Fibroblast of lung (primary cell): ENCODE measurements at places on chromosomes 5 and 9. TPM values are rescaled to one million over a fixed set of nuclear protein-coding genes. Genes with fewer than 3 reads are reported as not detected.

USP20 gene
- 7.4 and 12.9 TPM in 2 replicates for total RNA-seq

MELK gene
- 6.2 and 14.2 TPM in 2 replicates for total RNA-seq

- no peak for DNase-seq
These were observed 23.7 kb downstream of the PPP3R2 start for GRCh38 chr9:101571114-101571513.

GRCh38 chr5:173486355-173487225 lies 129.9 kb downstream of the BOD1 start:
- no peak for DNase-seq

DMRT3 gene
- total RNA-seq: not detected in 2 replicates

SPATA31C2 gene
- not detected in 2 replicates for total RNA-seq

- DNase-seq: no peak
These were observed 4.8 kb downstream of the PRSS3 start for GRCh38 chr9:33799928-33800704.

- peak; percentile 96 for DNase-seq
These were observed 140.8 kb upstream of the OTULINL start for GRCh38 chr5:14440582-14441431.

- DNase-seq: no peak
These were observed 105.5 kb downstream of the MACIR start for GRCh38 chr5:103364074-103364473.

- no peak for DNase-seq
These were observed 17.7 kb upstream of the TMEM250 start for GRCh38 chr9:136136127-136136925.

GRCh38 chr9:20238921-20239320 lies 383.4 kb downstream of the MLLT3 start:
- DNase-seq: peak; percentile 23

CDH9 gene
- not detected in 2 replicates for total RNA-seq

GRCh38 chr5:126186210-126186609 lies 237.0 kb upstream of the GRAMD2B start:
- no peak for DNase-seq

DNA sequence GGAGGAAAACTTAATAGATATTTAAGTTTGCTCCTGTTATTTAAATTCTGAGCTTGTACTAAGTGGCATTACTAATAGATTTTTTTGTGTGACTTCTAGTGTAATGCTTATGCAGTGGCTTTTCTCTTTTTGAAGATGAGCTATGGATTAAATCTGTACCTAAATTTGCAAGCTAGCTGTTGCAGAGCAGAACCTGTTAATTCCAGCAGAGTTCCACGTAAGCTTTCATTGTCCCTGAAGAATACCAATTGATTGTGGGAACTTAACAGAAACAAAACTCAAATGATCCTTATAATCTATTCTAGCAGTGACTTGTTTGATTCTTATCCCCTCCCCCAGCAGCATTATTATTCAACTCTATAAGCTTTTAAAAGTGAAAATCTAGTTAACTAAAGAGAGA lies 51.7 kb downstream of the MAN2A1 start:
- DNase-seq: no peak

- no peak for DNase-seq
These were observed 49.6 kb upstream of the CCNG1 start for GRCh38 chr5:163387589-163388343.

LCP2 gene
- total RNA-seq: under 0.01 TPM in 1 of 2 replicates, not detected in the other

GRCh38 chr5:41649659-41650058 lies 139.3 kb upstream of the PLCXD3 start:
- DNase-seq: peak; percentile 25

GPRIN1 gene
- total RNA-seq: 4.9 and 6.3 TPM in 2 replicates

DNA sequence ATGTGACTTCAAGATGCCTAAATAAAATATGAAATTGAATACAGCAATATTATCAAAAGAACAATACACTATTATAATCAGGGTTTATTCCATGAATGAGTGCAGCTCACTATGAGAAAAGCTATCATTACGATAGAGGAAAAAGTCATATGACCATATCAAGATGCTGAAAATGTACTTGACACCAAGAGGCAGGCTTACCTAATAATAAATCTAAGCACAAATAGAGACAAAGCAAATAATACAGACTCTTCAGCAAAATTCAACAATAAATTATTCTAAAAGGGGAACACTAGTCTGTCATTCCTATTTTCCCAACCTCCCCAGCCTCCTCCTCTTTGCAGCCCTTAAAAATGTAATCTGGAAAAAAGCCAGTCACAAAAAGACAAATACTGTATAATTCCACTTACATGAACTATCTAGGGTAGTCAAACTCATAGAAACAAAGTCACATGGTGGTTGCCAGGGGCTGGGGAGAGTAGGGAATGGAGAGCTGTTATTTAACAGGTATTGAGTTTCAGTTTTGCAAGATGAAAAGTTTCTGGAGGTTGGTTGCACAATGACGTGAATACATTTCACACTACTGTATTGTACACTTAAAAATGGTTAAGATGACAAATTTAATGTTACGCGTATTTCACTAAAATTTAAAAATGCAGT lies 148.4 kb downstream of the NFIB start:
- peak; percentile 36 for DNase-seq

GRCh38 chr5:171755354-171755821 lies 30.2 kb upstream of the SMIM23 start:
- peak; percentile 34 for DNase-seq

DNA sequence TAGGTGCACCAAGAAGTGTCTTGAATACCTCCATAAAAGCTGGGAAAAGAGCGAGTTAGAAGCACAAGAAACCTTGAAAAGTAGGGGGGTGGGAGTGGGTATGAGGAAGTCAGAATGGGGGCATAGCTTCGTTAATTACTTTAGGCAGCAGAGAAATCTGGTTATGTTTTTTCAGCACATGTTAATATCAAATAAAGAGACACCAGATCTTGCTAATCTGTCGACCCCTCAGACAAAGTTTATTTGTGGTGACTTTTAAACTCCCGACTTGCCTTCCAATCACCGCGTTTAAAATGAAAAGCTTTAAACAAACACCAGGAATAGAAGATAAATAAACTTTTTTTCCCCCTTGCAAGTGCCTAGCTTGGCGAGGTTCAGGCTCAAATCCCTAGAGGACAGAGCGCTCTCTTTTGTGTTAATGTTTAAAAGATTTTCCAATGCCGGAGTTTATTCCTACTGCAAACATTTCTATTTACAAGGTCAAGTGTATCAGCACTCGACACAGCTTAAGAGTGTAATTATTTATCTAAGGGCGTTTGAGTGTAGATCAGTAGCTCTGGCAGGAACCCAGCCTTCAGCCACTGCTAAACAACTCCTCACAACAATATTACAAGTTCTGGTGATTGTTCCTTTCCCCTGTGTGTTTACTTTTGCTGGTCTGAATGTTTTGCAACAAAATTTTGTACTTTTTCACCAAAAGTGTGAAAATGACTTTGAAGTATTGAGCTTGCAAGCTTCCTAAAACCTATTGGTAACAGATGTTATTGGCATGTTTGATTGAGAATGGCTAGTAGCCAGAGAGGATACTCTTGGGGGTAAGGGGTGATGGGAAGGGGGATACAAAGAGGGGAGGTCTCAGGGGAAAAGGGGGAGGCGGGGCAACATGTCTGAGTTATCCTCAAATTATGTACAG lies 3.8 kb downstream of the GAS1 start:
- DNase-seq: peak; percentile 51

PKD2L2 gene
- total RNA-seq: 0.26 TPM in 1 of 2 replicates, not detected in the other

GRCh38 chr5:132756542-132756941 lies 9.3 kb downstream of the CCNI2 start:
- DNase-seq: no peak

DNA sequence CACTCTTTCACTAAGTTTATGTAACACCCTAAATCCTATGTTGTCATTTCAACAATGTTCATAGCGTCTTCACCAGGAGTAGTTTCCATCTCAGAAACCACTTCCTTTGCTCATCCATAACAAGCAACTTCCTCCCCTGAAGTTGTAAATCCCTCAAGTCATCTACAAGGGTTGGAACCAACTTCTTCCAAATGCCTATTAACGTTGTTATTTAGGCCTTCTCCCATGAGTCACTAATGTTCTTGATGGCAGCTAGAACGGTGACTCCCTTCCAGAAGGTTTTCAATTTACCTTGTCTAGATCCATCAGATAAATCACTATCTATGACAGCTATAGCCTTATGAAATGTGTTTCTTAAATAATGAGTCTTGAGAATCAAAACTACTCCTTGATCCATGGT lies 73.3 kb upstream of the TARS1 start:
- DNase-seq: no peak

GLRA1 gene
- total RNA-seq: not detected in 2 replicates
